Activated T-cell treated with anti-CD3 and anti-CD28 coated beads, Interleukin-2, amount 50 U/mL, for 48 hours (primary cell): ENCODE measurements at places on chromosomes 1 and 21.
A peak's percentile ranks its signal among the peaks of the same experiment; 100 is the strongest.

DNA sequence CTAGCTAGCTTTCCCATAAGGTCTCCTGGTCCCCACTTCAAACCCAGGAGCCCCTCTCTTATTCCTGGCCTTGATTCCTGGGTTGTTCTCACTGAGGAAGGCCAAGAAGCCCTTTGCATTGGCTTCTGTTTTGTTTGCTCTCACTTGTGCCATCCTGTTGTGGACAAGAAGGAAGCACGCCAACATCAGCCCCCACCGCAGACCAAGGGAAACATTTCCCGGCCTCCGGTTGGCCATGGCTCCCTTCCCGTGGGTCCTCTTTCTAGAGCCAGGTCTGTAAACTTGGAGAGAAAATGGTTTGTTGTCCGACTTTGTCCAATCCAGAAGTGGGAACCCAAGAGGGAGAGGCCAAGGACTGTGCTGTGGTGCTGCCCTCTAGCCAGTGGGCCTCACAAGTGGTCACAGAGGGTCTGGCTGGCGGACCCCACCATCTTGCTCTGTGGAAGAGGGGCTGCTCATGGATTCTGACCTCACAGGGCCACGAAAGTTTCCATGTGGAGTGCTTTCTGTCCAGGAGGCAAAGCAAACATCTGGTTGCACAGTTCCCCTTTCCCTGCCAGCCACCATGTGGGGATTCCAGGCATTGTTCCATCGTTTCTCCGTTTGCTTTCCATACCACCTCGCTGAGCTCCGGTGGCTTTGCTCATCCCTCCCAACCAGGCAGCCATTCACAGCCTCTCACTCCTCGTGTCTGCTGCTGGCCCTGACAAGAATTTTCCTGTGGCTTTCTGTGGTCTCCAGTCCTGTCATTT lies 18.9 kb upstream of the TENT5C start:
- DNase-seq, result no peak

DNA sequence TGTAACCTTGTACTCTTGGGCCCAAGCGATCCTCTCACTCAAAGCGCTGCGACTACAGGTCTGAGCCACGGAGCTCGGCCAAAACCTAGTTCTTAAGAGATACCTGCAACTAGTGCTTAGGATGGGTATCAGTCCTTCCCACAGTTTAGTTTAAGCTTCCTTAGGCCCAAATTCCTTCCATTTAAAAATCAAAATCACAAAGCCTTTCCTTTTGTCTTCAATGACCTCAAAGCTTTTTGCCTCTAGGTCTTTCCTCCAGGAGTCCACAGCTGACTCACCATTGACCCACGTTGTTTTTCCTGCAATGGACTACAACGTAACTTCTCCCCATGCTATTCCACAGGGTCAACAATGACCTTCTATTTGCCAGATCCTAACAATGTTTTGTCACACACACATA lies 64.0 kb downstream of the APP start:
- DNase-seq, result no peak

DNA sequence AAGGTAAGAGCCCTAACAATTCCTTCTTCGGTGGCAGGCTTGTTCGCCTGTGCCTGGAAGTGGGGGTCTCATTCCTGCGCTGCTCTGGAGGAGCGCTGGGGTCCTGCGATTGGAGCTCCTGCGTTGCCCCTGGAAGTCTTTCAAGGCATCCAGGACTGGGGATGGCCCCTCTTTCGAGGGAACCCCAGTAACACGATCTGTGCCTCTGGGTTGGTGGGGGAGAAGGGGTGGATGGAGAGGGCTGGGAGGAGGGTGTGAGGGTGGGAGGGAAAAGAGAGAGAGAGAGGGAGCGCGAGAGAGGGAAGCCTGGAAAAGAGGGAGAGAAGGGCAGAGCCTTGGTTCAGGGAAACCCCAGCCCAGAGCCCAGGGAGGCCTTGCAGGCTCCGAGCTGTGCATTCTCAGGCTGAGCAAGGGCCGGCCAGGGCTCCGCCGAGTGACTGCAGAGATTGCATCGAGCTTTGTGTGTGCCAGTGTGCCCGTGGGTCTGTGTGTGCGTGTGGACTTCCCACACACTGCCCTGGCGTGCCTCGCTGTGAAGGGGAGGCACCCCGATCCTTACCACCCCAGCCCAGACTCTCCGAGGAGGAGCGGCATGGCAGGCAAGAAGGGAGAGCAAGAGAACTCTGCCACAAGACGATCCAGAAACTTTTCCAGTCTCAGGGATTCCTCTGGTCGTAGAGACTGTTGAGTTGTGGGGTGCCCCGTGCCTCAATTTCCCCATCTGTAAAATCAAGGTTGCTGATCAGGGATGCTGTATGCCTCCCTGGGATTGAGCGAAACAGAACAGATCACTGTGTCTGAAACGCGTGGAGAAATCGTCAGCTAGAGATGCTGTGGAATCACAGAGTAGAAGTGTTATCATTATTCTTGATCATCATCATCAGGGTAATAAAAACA lies 619 bp downstream of the BCL9 start:
- DNase-seq, result peak; percentile 63

GRCh38 chr1:2533365-2533764 lies 3.3 kb upstream of the HES5 start:
- DNase-seq, result no peak

DNA sequence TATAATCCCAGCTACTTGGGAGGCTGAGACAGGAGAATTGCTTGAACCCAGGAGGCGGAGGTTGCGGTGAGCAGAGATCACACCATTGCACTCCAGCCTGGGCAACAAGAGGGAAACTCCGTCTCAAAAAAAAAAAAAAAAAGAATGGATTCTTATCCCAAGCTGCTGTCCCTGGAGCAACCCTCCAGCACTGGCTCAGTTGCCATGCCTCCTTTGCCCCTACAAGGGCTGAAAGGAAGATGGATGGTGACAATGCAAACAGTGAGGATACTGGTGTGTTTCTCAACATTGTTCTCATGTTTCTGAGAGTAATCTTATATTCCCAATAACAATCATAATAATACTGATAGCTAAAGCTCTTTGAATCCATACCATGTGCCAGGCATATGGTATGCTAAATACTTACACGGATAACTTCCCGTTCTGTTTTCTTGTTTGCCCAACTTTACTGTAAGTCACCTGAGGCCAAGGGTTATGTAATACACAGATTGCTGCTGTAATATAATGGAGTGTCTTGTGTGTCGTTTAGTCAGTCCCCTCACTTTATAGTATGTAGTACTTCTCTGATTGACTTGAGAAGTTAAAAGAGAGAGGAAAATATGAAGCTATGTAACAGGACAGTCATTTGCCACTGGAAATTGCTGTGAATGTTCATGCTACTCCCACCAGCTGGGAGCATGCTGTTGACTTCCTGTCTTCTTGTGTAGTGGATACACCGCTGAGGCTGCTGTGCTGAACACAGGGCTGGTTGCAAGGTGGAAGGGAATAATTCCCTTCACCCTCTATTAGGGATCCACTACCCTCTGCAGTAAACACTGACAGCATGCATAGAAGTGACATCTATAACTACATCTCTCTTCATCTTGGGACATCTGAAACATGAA lies 153.6 kb downstream of the CNIH3 start:
- no peak for DNase-seq
